ENCODE measurements at places on chromosomes 4 and X. TPM values are rescaled to one million over a fixed set of nuclear protein-coding genes. Genes with fewer than 3 reads are reported as not detected.

GRCh38 chr4:52869656-52870055 lies 7.5 kb downstream of the RASL11B start:
- DNase-seq, result no peak
- no peak overlapping the region for H3K4me3 ChIP-seq
- H3K36me3 ChIP-seq, result peaks cover 17% of the 10 kb centered on the region
- no peak overlapping the region for H3K27ac ChIP-seq
- H3K27me3 ChIP-seq, result no peaks in the 10 kb centered on the region

DNA sequence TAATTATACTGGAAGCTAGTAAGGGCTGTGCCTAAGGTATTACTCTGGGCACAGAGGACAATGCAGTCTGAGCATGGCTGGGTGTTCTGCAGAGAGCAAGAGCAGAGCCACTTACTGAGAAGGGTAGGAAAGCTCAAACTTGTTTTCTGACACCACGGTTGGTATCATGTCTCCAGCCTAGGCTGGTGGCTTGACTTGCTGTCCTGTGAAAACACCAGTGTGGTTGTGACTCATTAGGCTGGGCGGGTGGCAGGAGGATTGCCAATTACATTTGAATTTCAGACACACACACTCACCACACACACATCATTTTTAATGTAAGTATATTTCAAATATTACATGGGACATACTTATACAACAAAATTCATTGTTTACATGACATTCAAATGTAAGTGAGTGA lies 19.7 kb upstream of the MTM1 start:
- no peaks in the 10 kb centered on the region for H3K27me3 ChIP-seq
- peaks cover 24% of the 10 kb centered on the region for H3K4me1 ChIP-seq
- H3K36me3 ChIP-seq, result no peaks in the 10 kb centered on the region
- DNase-seq, result peak; percentile 30
- no peak overlapping the region for H3K27ac ChIP-seq

DNA sequence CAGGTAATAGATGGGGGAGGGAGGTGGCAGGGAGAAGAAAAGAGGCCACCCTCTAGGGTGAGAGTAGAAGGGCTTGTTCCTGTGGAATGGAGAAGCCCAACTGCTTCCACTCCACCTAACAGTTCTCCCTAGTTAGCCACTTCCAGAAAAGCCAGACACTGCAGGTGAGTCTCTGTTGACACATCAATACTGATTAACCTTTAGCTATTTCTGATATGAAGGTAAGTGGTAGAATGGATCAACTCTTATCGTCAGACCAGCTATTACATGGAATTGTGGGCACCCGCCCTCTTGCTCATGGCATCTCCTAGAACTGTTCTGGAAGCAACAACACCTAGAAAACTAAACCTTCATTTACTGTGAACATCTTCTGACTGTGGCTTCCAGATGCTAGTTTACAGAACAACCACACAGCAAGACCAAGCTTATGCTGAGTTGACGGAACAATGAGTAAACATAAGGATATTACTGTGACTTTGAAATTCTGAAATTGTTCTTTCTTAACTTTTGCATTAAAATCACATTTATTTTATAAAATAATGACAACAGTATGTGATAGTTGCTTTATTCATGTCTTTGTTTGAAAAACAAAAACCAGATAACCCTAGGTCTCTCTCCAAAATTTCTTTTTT lies 44.7 kb downstream of the ANXA3 start:
- H3K36me3 ChIP-seq, result no peaks in the 10 kb centered on the region
- peaks cover 2% of the 10 kb centered on the region for H3K27me3 ChIP-seq
- no peak overlapping the region for H3K4me3 ChIP-seq
- H3K27ac ChIP-seq, result no peak overlapping the region

GRCh38 chr4:38205261-38205660 lies 245.1 kb downstream of the PTTG2 start:
- H3K4me1 ChIP-seq, result peaks cover 4% of the 10 kb centered on the region
- no peak for DNase-seq
- no peaks in the 10 kb centered on the region for H3K27me3 ChIP-seq
- H3K4me3 ChIP-seq, result no peak overlapping the region
- H3K36me3 ChIP-seq, result no peaks in the 10 kb centered on the region

DNA sequence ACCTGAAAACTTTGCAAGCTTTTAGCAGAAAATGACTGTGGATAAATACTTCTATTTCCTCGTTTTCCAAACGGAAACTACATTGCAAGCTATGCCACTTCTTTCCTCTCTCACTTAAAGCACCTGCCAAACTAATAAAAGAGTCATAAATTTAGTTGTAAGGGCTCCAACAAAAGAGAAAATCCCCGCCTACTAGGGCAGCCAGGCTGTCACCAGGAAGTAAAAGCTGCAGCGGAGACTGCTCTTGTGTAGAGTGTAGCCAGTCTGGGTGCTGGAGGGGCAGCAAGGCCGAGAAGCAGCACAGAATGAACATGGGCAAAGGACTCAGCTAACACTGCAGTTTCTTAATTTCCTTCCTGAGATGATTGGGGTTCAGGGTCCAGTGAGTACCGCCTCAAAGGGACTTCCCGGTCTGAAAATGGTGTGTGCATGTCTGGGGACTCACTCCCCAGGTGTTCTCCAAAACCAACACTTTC lies 89.3 kb upstream of the MAML3 start:
- no peaks in the 10 kb centered on the region for H3K36me3 ChIP-seq
- peak overlapping the region; percentile 39 for H3K4me3 ChIP-seq
- peak; percentile 45 for DNase-seq
- H3K27me3 ChIP-seq, result no peaks in the 10 kb centered on the region

- H3K4me1 ChIP-seq, result no peaks in the 10 kb centered on the region
- H3K36me3 ChIP-seq, result peaks cover 2% of the 10 kb centered on the region
- H3K27ac ChIP-seq, result no peak overlapping the region
- no peak overlapping the region for H3K4me3 ChIP-seq
- H3K27me3 ChIP-seq, result no peaks in the 10 kb centered on the region
Observed at GRCh38 chr4:84631573-84631972, 48.6 kb downstream of the CDS1 start.

- no peaks in the 10 kb centered on the region for H3K4me1 ChIP-seq
- no peaks in the 10 kb centered on the region for H3K36me3 ChIP-seq
- H3K27ac ChIP-seq, result no peak overlapping the region
Observed at GRCh38 chr4:13088726-13089658, 395.1 kb downstream of the RAB28 start.

Gene GPR34
- 0.12 TPM for total RNA-seq

Gene PIR
- total RNA-seq, result 1.4 TPM

Gene TLR1
- total RNA-seq, result 1.7 TPM

DNA sequence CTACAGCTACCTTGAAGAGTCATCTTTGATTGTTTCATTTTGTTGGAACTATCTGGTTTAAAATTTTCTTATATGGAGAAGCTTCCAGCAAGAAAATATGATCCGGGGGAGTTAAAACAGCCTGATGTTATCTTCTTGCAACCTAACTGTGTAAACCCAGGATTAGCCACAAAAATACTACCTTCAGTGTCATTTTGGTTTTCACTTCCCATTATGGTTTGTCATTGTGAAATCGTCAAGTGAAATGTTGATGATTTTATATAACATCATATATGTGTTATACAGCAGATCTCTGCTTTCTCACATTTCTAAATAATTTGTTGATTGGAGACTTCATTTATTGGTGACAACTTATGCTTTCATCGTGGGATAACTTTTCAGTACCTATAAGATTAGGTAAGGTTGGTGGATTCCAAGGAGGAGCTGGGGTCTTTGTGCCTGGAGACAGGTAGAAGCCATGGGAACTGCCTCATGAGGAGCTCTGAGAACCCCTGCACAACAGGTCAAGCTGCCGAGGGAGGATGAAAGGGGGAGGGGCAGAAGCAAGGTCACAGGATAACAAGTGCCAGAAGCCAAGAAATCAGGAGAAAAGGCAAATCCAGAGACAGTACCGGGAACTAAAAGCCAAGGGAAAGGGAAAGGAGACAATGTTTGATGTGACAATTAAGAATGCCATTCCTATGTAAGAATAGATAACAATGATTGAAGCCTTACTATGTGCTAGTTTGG lies 7.2 kb downstream of the ARHGAP24 start:
- H3K36me3 ChIP-seq, result no peaks in the 10 kb centered on the region
- peaks cover 7% of the 10 kb centered on the region for H3K27me3 ChIP-seq
- no peak for DNase-seq
- no peaks in the 10 kb centered on the region for H3K4me1 ChIP-seq

DNA sequence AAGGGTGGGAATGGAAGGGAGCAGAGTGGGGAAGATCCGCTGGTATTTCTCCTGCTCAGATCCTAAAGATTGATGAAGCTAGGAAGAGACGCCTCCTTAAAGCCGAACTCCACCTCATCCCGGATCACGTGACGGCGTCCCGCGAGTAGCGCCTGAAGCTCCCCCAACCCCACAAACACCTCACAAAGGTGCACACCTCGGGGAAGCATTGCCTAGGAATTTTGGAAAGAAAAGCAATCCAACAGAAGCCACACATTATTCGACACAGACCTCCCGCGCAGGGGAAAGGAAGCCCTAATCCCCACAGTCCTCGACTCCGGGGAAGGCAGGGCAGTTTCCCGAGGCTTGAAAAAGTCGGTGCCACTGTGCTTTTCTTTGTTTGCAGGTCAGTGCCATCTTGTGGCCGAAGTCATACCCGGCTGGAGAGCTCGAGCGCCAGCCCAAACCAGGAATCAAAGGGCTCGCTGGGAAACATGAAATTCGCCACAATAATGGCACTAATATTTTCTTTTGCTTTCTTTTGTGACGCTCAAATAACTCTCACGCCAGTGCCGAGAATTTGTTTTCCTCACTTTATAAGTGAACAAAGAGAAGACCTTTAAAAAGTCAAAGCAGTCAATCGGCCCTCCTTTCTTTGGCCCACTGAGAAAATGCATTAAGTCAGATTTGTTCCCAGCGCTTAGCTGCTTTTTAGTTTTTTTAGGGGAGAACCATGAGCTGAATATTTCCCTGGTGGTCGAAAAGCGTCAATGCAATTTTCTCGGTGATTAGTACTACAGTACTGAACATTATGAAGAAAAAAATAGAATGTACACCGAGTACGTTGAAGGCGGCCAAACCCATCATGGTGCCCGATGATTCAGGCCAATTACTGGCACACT lies at the start of gene NPY1R:
Gene NPY1R, minus strand, starts transcription at position 71 of the 881 bp plus-strand sequence. CDS start 6,042 bp downstream, outside the sequence.
- H3K27ac ChIP-seq, result no peak within 1 kb of the TSS
- H3K36me3 ChIP-seq, result no peaks in the 10 kb centered on the region
- DNase-seq, result peak; percentile 67

DNA sequence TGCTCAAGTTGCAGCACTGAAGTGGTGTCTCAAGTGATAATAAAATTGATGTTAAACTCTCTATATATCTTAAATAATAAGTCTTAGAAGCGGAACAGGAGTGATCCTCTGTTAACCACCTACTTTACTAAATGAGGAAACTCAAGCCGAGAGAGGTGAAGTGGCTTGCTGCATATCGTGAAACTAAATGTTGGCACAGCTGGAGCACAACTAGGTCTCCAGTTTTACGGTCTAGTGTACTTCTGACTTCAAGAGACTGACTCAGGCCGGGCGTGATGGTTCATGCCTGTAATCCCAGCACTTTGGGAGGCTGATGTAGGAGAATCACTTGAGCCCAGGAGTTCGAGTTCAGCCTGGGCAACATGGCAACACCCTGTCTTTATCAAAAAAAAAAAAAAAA lies 35.5 kb upstream of the PLS3 start:
- H3K27ac ChIP-seq, result no peak overlapping the region
- H3K27me3 ChIP-seq, result no peaks in the 10 kb centered on the region
- no peaks in the 10 kb centered on the region for H3K4me1 ChIP-seq
- no peaks in the 10 kb centered on the region for H3K36me3 ChIP-seq
- no peak for DNase-seq

GRCh38 chrX:135547767-135548166 lies 27.3 kb downstream of the INTS6L start:
- peaks cover 19% of the 10 kb centered on the region for H3K4me1 ChIP-seq
- no peaks in the 10 kb centered on the region for H3K27me3 ChIP-seq

DNA sequence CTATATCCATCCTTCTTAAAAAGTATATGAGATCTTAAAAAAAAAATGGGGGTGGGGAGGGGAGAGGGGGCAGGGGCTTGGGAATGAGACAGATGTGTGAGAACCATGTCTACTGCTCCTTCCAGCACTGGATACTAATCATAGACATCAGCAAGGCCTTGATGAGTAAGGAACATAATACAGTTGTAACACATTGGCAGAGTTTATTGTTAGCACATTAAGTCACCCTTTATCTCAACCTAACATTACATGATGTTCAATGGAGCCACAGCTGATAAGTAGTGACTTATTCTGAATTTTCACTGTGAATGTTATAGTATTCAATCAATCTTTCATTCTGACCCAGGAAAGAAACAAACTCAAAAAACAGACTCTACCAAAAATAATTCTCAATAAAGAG lies 47.3 kb upstream of the KCNE5 start:
- no peaks in the 10 kb centered on the region for H3K4me1 ChIP-seq
- H3K4me3 ChIP-seq, result no peak overlapping the region
- H3K27ac ChIP-seq, result no peak overlapping the region
- no peaks in the 10 kb centered on the region for H3K27me3 ChIP-seq
- H3K36me3 ChIP-seq, result peaks cover 31% of the 10 kb centered on the region
- no peak for DNase-seq
